Mucosa of descending colon (tissue), 3 donors: ENCODE measurements at places on chromosomes 12 and 14. TPM values are rescaled to one million over a fixed set of nuclear protein-coding genes. Genes with fewer than 3 reads are reported as not detected.

DNA sequence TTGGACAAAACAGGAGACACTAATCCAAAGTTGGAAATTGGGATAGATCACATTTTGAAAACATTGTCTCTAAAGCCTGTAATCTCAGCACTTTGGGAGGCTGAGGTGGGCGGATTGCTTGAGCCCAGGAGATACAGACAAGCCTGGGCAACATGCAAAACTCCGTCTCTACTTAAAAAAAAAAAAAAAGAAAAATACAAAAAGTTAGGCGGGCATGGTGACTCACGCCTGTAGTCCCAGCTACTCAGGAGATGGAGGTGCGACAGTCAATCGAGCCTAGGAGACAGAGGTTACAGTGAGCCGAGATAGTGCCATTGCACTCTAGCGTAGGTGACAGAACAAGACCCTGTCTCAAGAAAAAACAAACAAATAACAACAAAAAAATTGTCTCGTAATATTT lies 152.1 kb downstream of the MGAT4C start:
- no peak for DNase-seq

DNA sequence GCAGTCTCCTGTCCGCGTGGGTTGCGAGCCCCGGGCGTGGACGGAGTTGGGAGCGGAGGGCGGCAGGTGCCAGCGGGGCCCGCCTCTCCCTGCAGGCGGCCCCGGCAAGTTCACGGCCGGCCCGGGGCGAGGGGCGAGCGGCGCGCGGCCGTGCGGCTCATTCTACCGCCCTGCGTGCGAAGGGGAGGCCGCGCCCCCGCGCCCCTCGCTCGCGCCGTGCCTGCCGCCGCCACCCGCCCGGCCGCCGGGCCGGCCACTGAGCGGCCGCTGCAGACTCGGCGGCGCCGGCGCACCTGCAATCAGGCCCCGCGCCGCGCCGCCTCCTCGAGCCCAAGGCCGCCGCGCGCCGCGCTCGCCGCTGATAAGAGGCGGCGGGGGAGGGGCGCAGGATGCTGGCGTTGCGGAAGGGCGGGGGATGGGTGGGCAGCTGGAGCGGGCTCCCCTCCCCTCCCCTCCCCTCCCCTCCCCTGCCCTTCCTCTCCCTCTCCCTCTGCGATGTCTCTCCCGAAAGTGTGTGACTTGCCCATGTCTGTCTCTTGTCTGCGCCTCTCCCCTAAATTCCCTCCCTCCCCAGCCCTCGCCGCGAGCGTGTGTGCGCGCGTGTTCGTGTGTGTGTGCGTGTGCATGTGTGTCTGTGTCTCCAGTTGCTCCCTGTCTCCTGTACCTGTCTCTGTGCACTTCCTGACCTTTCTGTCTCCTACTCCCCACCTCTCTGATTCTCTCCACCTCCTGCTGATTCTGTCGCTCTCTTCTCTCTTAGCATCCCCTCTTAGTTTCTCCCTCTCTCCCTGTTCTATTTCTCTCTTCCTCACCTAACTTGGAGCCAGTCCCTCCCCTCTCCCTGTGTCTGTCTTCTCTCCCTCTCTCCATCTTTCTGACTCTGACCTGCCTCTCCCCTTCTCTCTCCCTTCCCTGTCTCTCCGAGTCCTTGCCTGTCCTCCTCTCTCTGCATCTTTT lies 768.1 kb upstream of the TBX3 start:
- DNase-seq: no peak

DNA sequence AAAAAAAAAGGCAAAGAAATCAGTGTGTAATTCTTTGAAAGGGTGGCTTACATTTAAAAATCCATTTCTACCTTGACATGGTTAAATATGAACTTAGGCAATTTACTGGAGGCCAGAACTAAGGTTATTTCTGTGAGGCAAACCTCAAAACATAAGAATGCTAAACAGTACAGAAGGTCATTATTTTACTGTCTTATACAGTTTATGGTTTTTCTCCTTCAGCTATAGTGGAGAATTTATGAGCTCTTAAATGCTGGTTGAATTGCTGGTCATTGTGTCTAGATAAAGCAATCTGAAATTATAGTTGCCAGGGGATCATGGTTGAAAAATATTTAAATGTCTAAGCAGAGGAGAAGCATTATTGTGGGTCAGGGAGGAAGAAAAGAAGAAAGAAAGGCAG lies 70.5 kb downstream of the TRIM9 start:
- DNase-seq: no peak

DNA sequence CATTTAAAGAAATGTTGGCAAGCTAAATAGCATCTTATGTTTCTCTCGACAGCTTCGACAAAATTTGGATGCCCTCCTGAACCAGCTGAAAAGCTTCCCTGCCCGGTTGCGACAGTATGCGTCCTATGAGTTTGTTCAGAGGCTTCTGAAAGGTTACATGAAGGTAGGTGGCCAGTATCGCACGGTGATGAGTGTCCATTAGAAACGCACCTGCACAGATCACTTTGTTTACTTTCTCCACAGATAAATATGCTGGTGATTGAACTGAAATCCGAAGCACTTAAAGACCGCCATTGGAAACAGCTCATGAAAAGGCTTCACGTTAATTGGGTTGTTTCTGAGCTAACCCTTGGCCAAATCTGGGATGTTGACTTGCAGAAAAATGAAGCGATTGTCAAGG lies 36.5 kb downstream of the DYNC1H1 start:
- DNase-seq: no peak

GRCh38 chr14:71383510-71383909 lies 476.3 kb downstream of the PCNX1 start:
- no peak for DNase-seq

DNA sequence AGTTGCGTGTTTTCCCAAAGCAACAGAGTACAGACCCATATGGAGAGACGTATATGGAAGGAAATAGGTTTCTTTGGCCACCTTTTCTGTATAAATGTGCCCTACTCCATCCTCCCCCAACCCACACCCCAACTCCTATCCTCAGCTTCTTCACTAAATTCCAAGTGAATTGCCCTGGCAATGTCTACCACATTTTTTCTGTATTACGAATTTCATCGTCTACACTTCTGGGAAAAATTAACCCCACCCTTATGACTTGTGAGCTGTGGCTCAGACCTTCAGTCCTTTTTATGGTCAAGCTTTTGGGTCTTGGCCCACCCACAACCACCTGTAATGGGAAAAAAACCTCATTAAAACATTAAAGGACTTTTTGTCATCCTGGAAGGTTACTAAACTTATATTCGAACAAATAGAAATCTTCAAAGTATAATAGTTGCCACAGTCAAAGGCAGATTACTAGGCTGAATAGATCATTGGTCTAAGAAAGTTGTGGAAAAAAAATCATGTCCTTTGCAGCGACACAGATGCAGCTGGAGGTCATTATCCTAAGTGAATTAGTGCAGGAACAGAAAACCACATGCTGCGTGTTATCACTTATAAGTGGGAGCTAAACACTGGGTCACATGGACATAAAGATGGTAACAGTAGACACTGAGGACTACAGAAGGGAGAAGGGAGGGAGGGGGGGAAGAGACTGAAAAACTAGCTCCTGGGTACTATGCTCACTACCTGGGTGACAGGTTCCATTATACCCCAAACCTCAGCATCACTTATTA lies 15.7 kb upstream of the NFKBIA start:
- no peak for DNase-seq

- no peak for DNase-seq
Observed at GRCh38 chr14:99344051-99344758, 72.2 kb upstream of the BCL11B start.

- DNase-seq: no peak
Observed at GRCh38 chr12:122107261-122107660, 28.7 kb downstream of the MLXIP start.

- DNase-seq: no peak
Observed at GRCh38 chr12:68480526-68480925, 130.2 kb upstream of the RAP1B start.

- DNase-seq: peak; percentile 85
Observed at GRCh38 chr14:58166005-58166983, 14.3 kb upstream of the ARMH4 start.

DNA sequence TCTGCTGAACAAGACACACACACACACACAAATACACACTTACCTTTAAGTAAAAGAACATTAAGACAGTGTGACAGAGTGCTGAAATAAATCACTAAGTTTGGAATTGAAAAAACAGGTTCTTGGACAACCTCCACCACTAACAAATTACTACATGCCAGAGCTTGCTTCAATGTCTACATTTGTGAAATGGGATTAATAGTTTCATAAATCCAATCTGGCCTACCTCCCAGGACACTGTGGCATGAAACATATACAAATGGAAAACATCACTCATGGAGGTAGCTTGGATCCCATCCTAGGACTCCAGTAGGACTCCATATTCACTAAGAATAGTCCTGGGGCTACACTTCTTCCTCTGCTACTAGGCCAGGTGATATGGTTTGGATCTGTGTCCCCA lies 8.2 kb upstream of the CCDC60 start:
- DNase-seq: no peak

- no peak for DNase-seq
Observed at GRCh38 chr14:64421166-64421565, 33.0 kb downstream of the MTHFD1 start.

GRCh38 chr14:53953828-53954550 lies 2.6 kb downstream of the BMP4 start:
- peak; percentile 31 for DNase-seq

- DNase-seq: no peak
Observed at GRCh38 chr12:124558313-124558712, 9.1 kb downstream of the NCOR2 start.

DNA sequence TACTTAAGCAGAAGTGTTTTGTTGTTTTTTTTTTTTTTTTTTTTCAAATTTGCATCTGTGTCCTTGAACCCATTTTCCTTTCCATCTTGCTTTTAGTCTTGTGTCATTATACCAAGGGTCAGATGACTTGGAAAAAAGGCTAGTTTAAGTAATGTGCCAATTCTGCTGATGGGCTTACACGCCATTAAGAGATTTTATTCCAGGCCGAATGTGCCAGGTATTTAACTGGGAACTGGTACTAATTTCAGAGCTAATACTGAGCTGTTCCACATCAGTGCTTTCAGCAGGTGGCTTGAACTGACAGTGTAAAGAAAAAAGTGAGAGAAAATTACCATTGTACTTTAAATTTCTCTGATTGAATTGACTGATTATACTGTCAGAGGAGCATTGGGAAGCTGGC lies 224.9 kb downstream of the NPAS3 start:
- no peak for DNase-seq

- peak; percentile 75 for DNase-seq
Observed at GRCh38 chr12:111367661-111368221, 1.2 kb downstream of the PHETA1 start.

- DNase-seq: no peak
Observed at GRCh38 chr12:10408842-10409241, 715 bp downstream of the KLRC4 start.

DNA sequence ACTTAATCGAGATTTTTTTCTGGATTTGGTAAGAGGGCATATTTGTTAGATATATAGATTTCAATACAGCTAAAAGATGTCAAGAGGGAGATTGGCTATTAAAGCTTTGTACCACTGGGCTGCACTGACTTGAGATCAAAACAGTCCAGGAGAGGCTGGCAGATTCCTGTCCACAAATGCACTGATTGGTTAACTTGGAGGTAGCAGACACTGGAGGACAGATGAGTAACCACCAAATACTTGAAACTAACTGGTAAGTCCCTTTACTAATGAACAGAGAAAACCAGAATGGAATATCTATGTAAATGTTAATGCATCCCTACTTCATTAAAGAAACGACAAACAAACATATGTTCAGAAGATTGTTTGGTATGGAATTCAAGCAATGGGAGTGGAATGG lies 416.6 kb downstream of the LRIG3 start:
- DNase-seq: no peak

- no peak for DNase-seq
Observed at GRCh38 chr14:67963960-67964812, 144.6 kb downstream of the RAD51B start.

DNA sequence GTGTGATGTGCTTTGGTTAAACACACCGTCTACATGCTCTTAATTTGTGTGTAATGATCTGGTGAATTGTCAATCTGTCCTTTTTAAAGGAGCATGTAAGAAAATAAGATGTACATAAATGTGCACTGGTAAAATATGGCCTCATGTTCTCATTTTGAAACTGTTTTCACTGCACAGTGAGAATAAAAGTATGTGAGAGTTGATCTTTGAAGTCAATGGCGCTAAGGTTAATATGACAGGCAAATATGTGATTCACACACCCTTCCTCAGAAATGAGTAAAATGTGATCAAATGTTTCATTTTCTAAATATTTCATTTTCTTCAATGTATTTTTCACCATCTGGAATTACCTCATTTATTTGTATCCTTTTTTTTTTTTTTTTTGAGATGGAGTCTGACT lies 8.3 kb upstream of the RNU6-7 start:
- no peak for DNase-seq

KRT75 gene
- not detected for total RNA-seq

SIX4 gene
- total RNA-seq: 0.14 TPM

SPX gene
- total RNA-seq: 0.13 TPM

LAG3 gene
- 1.8 TPM for total RNA-seq

FBLN5 gene
- 18.6 TPM for total RNA-seq

IQSEC3 gene
- total RNA-seq: 2.3 TPM

PPP1R3E gene
- total RNA-seq: 16.2 TPM

SLCO1C1 gene
- 1.6 TPM for total RNA-seq

FLVCR2 gene
- 35.3 TPM for total RNA-seq

TSPAN8 gene
- total RNA-seq: 1,687 TPM

AGAP2 gene
- total RNA-seq: 2.2 TPM

PNP gene
- total RNA-seq: 38.8 TPM

WNT1 gene
- not detected for total RNA-seq

TAS2R31 gene
- 8.1 TPM for total RNA-seq
